ENCODE measurements at places on chromosomes 3 and 15.

DNA sequence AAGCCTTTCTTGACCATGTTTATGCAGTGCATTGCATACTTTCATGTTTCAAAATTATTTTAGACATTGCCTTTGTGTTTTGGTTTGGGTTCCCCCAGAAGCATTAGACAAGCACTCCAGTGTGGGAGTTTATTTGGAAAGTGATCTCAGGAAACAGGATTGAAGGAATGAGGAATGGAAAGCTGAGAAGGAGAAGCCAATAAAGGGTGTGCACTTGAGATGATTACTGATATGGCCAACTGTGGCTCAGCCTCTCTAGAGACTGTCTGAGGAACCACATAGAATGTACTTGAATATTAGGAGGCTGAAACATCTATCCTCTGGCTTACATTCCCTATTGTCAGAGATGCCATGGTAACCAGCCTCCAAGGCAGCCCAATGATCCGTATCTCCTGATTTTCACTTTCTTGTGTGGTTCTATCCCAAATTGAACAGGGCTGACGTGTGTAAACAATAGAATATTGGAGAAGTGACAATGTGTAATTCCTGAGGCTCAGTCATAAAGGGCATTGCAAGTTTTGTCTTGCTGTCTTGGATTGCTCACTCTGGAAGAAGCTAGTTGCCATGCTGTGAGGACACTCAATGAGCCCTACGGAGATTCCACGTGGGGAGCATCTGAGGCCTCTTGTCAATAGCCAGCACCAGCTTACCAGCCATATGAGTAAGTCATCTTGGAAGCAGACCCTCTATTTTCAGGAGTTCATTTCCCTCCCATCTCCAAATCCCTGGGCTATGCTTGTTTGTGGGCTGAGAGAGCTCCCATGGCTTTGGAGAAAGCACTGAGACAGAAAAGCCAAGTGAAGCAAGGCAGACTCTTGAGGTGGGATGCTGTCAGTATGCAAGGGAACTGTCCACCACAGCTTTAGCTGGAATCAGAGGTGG lies 84.7 kb downstream of the SCN11A start:
- DNase-seq: no peak

DNA sequence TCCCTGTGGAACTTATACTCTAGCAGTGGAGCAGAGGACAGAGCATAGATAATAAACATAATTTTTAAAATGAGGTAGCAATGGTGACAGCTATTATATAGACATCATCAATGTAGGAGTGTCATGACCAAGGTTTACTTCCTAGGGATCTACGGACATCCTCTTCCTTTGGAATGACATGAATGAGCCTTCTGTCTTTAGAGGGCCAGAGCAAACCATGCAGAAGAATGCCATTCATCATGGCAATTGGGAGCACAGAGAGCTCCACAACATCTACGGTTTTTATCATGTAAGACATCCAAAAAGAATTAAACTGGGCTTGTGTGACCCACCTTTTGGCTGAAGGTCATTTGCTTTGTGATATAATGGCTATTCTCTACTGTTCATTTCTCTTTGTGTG lies 30.1 kb upstream of the CAPN3 start:
- DNase-seq: no peak

DNA sequence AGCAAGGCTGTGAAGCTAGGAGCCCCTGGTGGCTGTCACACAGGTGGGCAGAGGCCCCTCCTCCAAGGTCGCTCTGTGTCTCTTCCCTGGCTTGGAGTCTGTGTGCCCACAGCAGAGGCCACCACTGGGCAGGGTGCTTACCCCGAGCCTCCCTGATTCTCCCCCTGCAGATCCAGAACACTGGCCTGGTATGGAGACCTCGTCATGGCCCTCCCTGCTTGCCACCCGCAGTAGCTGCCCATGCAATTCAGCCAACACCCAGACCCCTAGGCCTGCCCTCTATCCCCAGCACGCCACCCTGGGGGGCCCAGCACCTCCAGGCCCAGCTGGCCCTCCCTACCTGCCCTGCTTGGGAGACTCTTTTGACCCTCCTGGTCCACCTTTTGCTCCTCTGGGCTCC lies 5.5 kb upstream of the RHO start:
- DNase-seq: no peak

- no peak for DNase-seq
Observed at GRCh38 chr3:150314248-150315004, 93.7 kb upstream of the TSC22D2 start.

GRCh38 chr3:72171946-72172345 lies 387.0 kb upstream of the PROK2 start:
- no peak for DNase-seq

DNA sequence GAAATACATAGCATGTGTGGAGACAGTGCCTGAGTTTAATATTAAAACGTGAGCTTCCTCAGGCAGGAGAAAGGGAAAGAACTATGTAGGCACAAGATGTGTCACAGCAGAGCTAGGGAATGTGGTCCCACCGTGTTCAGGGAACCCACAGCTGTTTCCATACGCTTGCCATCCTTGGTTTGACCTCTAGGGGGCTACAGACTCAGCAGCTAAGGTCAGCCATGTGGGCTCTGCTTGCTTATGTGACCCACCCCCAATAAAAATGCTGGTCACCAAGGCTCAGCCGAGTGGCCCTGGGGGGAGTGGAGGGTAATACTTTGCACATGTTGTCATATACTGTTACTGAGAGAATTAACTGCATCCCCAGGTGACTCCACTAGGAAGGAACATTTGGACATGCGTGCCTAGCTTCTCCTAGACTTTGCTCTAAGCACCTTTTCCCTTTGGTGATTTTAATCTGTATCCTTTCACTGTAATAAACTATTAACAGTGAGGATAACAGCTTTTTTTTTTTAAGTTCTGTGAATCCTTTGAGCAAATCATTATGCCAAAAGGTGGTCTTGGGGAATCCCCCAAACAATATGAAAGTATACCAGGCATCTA lies 3.3 kb downstream of the TUBGCP5 start:
- DNase-seq: peak; percentile 59

DNA sequence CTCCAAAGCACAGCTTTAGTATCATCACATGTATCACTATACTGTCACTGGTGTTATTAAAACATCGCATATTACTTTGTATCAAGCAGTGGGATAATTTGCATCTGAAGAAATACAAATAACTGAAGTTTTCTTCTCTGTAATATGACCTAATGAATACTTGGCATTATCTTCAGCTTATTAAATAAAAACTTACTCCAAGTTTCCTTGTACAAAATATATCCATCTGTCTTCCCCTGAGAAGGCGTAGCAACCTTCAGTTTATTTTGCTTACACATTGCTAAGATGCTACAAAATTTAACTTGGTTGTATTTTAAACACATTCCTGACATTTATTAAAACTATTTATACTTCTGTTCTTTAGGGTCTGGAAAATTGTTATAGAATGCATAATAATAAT lies 13.7 kb downstream of the FGF7 start:
- DNase-seq: no peak

GRCh38 chr3:62467966-62468722 lies 94.8 kb upstream of the FEZF2 start:
- no peak for DNase-seq

GRCh38 chr3:40262331-40262730 lies 47.2 kb upstream of the EIF1B start:
- DNase-seq: no peak

DNA sequence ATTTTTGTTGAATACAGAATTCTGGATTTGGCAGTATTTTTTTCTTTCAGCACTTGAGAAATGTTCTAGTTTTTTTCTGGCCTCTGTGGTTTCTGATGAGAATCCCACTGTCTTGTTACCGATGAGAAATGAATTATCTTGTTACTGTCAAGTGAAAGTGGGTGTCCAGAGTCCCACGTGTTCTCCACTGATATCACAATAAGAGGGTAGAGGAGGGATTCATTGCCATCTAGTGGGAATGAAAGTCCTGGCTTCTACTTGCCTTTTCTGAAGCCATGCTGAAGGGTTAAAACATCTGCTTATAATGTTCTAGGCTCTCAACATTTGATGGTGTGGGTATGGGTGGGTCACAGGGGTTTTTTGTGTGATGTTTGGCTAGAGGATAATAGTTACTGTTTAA lies 66.1 kb downstream of the SEC22A start:
- no peak for DNase-seq

DNA sequence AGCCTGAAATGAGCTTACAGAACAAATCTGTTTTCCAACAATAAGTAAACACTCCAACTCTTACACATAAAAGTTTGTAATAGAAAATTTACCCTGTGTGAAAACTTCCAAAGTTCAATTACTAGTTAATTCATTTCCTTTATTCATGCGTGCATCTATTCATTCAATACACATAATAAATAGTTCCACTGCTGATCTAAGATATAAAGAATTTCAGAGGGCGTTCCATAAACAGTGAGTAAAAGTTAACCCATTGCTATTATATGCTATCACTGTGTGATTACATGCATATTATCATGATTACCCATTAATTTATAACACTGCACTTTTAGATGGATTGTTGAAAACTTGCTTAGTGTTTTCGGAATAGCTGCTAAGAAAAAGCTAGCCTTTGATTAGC lies 36.2 kb upstream of the CFAP20DC start:
- no peak for DNase-seq

GRCh38 chr3:14988988-14989394 lies 41.6 kb downstream of the NR2C2 start:
- DNase-seq: peak; percentile 28

DNA sequence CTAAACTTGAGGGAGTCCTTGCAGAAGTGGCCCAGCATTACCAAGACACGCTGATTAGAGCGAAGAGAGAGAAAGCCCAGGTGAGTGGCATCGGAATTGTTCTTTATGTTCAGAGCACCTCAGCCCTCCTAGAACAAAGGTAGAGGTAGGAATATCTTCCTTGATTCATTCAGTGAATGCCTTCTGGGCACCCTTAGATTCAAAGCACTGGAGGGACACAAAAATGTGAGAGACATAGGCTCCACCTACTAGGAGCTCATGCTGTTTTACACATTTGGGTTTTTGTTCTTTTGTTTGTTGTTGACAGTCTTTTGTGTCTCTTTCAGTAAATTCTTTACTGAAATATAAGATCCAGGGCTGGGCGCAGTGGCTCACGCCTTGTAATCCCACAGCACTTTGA lies 68.2 kb downstream of the IQGAP1 start:
- DNase-seq: no peak

DNA sequence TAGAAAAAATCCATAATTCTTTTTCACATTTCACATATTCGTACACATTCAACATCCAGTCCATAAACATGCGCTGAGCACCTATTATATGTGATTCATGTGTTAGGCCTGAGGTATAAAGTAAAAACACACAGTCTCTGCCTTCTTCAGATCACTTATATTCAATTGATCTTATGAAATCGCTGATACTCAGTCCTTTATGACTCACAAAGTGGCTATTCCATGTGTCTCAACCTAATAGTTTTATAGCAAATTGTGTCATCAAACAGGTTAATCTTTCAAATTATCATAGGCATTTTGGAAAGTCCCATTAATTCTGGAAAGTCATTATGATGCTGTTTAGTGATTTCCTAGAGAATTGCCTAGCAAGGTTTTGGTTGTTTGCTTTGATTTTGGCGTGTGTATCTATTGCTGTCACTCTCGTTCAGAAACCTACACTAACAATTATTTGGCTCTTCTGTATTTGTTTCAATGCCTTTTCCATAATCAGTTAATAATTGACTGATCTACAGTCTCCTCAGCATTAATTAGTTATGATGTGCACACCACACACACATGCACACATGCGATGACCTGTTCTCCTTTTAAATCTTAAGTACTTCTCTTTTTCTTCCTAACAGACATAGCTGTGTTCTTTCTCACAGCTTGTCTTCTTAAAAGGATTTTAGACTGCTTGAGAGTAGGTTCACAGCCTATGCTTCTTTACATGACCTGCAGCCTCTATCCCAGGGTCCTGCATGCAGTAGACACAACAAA lies 353.1 kb downstream of the MECOM start:
- DNase-seq: no peak

GRCh38 chr3:93988764-93989163 lies 8.8 kb downstream of the ARL13B start:
- no peak for DNase-seq

DNA sequence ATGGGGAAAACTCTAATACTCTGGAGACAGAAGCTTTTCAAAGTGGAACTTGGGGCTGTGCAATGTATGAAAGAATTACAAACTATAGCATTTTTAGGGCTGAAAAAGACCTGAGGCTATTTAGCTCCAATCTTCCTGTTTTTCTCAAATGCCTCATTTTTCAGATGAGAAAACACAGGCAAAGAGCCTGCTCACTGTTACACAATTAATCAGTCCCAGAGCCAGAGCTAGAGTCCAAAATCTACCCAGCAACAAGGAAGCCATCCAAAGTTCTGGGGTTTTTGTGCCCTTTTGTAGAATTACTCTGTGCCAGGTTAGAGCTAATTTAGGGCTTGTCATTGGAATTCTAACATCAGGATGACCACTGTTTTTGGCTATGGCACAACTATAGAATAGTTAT lies 45.5 kb downstream of the GPR149 start:
- no peak for DNase-seq

- DNase-seq: no peak
Observed at GRCh38 chr3:139106013-139106932, 61.6 kb upstream of the PRR23C start.

GRCh38 chr3:61381745-61382392 lies 130.6 kb upstream of the FHIT start:
- no peak for DNase-seq

GRCh38 chr15:66702035-66702786 lies at the start of gene SMAD6:
SMAD6 (plus strand) TSS chr15:66702236; CDS start chr15:66703259, 1,023 bp downstream.
- peak; percentile 82 for DNase-seq

DNA sequence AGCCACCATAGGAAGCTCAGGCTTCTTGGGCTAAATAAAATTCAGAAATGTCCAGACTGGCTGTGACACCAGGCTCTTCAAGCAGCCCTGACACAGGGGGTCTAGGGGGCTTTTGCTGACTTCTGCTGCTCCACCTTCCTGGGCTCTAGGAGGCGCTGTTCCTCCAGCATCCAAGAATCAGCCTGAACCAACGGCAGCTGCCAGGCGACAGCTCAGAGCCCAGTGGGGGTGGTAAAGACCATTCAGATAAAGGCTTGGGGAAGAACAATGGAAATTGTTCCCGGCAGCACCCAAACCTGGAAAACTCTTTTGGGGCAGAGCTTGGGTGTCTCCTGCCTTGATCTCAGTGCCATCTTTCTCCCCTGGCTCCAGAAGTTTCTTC lies 21.6 kb upstream of the PSTPIP1 start:
- peak; percentile 71 for DNase-seq

DNA sequence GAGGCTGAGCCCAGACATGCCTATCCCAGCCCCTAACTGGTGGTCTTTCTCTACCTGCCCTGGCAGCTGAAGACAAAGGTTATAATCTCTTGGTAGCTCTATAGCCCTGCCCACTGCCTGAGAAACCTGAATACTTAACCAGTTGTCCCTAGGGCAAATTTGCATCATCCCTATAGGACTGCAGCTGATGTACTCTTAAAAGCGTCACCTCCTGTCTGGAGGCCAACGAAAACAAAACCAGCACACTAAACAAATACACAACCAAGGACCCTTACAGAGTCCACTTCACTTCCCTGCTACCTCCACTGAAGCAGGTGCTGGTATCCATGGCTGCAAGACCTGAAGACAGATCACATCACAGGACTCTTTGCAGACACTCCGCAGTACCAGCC lies 98.0 kb downstream of the KCNAB1 start:
- no peak for DNase-seq

DNA sequence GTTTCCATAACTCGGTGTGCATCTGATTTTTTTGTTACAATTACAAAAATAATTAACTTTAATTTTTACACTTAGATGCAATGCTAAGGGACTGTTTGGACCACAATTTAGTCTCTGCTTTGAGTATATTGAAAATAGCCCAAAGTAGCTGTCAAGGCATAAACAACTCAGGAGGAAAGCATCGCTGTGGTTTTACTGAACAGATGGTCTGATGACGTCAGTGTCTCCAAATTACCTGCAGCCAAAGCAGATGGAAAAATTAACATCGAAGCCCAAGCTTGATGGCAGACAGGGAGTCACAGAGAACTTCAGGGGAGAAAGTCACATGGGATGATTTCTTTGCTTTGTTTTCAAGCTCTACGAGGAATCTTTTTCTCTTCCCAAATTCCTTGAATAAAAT lies 83.1 kb upstream of the PLCL2 start:
- DNase-seq: no peak
